Ecto neural progenitor cell (in vitro differentiated cells): ENCODE measurements at places on chromosomes 13 and 19.

- DNase-seq: no peak
Observed at GRCh38 chr13:83470133-83470797, 412.0 kb downstream of the SLITRK1 start.

DNA sequence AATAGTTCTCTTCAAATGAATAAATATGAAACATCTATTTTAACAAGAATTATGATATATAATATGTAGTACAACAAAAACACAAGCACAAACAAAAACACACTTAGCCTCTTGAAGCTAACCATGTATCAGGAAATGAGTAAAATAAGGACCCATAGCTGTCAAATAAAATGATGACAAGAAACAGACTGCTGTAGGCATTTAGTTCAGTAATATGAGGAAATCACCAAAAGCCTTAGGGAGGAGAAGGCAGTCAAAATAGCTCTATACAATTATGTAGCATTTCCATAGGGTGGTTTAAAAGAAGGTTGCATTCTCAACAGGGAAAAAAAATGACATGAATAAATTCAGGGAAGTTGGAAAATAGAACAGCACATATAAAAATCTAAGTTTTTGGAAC, 163.4 kb downstream of the PCDH20 start:
- no peak for DNase-seq

- DNase-seq: no peak
Observed at GRCh38 chr19:43767316-43767715, 12.6 kb upstream of the SMG9 start.

DNA sequence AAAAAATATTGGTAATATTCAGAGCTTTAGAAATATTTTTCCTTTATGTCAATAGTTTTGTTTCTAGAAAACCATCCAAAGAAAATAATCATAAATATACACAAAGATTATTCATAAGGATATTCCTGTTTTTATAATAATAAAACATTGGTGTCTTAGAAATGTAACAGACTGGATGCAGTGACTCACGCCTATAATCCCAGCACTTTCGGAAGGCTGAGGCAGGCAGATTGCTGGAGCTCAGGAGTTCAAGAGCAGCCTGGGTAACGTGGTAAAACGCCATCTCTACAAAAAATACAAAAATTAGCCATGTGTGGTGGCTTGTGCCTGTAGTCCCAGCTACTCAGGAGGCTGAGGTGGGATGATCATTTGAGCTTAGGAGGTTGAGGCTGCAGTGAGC, 106.8 kb downstream of the DHRS12 start:
- no peak for DNase-seq

DNA sequence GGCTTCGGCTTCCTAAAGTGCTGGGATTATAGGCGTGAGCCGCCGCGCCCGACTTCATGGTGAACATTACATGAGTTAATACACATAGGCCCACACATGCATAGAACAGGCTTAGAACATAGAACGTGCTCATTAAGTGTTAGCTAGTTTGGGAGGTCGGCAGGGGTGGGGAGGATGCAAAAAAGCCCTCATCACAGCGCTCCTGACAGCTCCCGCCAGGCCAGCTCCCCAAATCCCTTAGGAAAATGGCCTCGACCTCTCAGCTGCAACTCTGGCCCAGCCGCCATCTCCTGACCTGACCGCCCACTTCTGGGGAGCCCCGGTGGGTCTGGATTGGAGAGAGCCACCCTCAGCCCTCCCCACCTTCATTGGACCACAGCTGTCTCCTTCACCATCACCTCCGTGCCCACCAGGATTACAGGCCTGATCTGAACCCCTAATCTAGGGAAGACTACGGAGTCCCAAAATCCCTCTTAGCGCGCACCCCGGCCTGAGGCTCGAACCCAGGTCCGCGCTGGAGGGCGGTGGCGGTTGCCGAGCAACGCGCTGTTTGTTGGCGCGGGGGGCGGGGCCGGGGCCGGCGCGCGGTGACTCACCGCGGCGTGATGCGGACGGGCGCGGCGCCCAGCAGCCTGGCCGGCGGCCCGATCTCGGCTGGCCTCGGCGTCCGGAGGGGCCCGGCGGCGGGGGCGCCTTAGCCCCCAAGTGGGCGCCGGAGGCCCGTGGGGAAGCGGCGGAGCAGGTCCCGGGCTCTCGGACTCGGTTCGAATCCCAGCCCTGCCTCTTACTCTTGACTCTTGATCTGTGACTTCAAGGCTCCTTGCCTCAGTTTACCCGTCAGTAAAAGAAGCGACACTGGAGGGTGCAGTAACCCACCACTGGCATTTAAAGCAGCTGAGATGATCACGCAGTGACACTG, 26.7 kb upstream of the NANOS3 start:
- DNase-seq: peak; percentile 87

DNA sequence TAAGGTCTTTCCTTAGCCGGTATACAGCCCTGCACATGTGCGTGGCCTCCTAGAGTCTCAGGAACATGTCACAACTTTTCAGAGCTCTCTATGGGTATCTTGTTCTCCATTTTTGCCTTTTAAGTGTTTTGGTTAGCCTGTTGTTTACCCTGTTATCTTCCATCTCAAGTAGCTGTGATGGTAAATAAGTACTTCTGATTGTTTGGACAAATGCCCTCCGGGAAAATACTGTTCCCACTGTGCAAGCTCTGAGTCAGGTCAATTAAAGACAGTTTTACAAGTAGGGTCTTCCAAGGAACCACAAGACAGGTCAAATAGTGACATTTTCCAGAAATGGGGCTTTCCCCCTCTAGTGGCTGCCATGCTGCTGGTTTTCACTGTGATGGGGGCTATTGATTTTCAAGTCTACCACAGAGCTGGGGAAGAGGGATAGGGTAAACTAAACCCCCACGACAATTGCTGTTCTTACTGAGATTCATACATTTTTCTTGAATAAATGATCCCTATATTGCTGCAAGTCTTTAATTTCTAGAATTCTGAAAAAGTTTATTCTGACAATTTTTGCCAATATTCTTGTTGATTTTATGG, 109.5 kb downstream of the TM9SF2 start:
- no peak for DNase-seq

DNA sequence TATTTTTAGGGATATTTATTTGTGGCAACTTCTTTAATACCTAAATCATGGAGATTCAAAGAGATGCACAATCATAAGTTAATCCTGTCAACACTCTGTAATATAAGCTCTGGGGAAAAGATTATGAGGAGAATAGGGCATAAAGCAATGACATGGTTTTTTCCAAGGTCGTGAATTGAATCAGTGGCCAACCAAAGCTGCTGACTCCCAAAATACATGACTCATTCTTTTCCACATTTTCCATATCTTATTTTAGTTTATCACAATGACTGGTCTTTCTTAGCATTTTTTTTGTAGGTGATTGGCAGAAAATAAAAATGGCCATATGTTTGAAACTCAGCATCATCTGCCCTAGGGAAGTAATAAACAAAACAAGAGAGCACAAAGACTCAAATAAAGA, 28.5 kb upstream of the RBM26 start:
- no peak for DNase-seq

GRCh38 chr19:5131031-5131505, 162.2 kb downstream of the KDM4B start:
- DNase-seq: no peak

- DNase-seq: no peak
Observed at GRCh38 chr19:391726-392374, 17.1 kb downstream of the C2CD4C start.

DNA sequence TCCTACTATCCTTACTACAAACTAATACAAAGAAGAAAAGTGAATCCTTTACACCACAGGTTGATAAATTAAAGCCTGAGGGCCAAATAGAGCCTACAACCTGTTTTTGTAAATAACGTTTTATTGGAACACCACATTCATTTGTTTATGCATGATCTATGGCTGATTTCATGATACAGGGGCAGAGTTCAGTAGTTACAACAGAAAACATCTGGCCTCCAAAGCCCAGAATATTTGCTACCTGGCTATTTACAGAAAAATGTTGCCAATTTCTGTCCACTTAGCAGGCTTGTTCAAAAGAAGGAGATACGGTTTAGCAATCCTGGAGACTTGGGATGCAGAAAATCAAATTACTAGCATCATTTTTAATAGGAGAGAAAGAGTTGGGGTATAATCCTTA, 24.1 kb downstream of the DCT start:
- no peak for DNase-seq

- DNase-seq: no peak
Observed at GRCh38 chr19:53644061-53644816, 12.4 kb downstream of the DPRX start.

DNA sequence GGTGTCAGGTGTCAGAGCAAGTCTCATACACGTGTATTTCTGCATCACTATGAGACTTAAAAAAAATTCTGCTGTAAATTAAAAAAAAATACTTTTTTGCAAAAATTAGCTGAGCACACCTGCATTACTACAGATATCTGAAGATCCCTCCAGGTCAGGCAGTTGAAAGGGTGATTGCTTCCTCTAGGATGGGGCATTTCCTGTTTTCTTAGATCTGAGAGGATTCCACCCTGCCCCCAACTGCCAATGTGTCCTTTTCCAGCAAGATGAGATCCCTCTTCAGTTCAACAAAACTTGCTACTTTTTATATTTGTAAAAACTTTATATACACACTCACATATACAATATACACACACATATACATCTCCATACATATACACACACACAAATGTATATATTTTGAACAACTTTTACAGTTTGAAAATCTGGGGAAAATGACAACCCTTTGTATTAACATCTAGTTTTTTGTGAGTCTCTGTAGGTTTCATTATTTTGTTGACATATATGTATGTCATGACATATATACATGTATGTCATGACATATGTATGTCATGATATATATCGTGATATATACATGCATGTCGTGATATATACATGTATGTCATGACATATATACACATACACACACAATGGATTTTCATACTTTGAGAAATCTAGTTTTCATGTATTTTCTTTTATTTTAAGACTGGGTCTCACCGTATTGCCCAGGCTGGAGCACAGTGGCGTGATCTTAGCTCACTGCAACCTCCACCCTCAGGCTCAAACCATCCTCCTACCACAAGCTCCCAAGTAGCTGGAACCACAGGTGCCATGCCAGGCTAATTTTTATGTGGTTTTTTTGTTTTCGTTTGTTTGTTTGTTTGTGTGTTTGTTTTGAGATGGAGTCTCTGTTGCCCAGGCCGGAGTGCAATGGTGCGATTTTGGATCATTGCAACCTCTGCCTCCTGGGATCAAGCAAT, 17.8 kb downstream of the ZNF813 start:
- DNase-seq: no peak

- DNase-seq: no peak
Observed at GRCh38 chr13:110536006-110536693, 25.4 kb downstream of the RAB20 start.

- no peak for DNase-seq
Observed at GRCh38 chr13:29922896-29923295, 72.5 kb upstream of the UBL3 start.

DNA sequence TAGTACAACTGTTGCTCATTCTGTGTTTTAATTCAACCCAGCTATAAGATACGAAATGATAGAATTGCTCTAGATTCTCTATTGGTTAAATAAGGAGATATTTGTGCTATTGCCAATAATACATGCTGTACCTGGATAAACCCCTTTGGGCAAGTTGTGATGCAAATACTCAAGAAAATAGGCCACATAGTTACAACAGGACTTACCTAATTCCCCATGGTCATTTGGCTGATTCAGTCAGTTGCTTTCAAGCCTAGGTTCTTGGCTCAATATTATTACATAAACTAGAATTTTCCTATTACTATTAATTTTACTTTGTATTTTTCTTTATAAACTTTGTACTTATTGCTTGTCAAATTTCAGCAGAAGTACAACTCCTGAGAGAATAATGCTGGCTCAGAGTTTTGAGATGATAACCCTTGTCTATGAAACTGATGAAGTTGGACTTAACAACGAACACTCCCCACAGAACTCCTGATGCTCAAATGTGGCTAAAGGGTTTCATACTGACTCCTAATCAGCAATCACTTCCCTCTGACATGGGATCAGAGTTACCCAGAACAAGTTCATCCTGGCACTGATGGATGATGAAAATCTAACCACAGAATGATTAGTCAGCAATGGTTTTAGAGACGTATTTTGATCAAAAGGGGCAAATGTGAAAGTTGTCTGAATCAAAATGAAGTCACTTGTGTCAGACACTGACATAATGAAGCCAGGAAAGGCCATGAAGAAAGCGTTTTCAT, 221.1 kb downstream of the ITGBL1 start:
- DNase-seq: no peak

GRCh38 chr19:14577885-14578427, 4.9 kb upstream of the CLEC17A start:
- peak; percentile 48 for DNase-seq

DNA sequence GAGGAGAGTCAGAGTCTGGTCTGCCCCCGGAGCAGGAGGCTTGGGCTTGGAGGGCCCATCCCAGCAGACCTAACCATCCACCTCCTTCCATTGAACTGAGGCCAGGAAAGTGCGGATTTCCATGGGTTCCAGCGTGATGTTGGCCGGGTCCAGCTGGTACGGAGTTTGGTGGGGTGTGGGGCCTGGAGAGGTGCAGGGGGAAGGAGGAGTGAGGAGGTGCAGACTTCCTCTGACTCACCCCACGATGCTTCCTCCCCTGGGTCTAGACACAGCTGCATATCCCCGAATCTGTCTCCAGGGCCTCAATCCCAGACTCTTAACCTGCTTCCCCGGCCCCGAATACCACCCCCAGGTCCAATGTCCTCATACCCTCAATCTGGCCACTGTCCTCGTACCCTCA, 20.0 kb downstream of the MAN2B1 start:
- no peak for DNase-seq

DNA sequence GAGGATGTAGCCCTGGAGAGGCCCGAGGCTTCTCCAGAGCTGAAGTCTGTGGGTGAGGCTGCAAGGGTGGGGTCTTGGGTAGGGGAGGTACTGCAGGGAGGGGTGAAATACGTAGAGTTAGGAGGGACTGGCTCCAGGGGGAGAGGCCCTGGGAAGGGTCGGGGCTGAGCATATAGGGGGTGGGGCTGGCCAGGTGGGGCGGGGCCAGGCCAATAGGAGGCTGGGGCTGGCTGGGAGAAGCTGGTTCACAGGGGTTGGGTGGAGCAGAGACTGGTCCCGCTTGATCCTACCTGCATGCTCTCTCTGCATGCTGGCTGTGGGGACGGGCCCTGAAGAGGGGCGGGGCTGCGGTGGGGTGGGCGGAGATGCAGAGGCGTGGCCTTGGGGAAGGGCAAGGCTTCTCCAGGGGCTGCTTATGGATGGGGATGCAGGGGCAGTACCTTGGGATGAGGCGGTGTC, 51.9 kb downstream of the CELF5 start:
- DNase-seq: peak; percentile 91

- DNase-seq: no peak
Observed at GRCh38 chr13:21450936-21451335, 8.2 kb downstream of the ZDHHC20 start.

DNA sequence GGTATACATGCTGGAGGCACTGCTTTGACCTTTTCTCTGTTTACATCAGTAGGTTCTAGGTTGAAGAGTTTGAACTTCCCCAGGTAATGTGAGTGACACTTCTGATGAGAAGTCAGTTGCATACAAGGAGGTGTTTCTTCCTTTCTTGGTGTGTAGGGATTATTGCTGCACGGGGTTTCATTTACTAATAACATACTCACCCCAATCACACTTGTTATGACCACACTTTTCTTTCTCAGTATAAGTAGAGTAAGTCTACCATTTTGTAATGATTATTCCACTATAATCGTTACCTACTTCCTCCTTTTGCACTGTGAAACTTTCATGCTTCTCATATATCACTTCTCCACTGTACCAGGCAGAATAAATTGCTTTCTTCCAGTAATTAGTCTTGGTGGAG, 138.0 kb downstream of the TNFSF13B start:
- DNase-seq: no peak

GRCh38 chr13:24574847-24575246, 62.3 kb upstream of the PARP4 start:
- no peak for DNase-seq
